ENCODE measurements at places on chromosomes 6 and 20.
A peak's percentile ranks its signal among the peaks of the same experiment; 100 is the strongest.

- DNase-seq, result no peak
These were observed 25.3 kb upstream of the FABP7 start for GRCh38 chr6:122754191-122754731.

DNA sequence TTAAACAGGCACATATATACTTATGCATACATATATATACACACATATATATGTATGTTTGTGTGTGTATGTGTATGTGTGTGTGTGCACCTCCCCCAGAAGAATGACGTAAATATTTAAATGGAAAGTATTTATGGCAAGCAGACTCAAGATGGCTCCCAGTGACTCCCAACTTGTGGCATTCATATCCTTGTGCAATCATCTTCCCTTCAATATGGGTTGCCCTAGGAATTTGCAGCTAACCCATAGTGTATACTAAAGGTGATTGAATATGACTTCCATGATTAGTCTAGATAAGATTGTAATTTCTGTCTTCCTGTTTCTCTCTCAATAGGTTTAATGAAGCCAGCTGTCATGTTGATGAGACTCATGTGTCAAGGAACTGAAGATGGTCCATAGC is 127.6 kb downstream of the TRDN start:
- DNase-seq, result no peak

DNA sequence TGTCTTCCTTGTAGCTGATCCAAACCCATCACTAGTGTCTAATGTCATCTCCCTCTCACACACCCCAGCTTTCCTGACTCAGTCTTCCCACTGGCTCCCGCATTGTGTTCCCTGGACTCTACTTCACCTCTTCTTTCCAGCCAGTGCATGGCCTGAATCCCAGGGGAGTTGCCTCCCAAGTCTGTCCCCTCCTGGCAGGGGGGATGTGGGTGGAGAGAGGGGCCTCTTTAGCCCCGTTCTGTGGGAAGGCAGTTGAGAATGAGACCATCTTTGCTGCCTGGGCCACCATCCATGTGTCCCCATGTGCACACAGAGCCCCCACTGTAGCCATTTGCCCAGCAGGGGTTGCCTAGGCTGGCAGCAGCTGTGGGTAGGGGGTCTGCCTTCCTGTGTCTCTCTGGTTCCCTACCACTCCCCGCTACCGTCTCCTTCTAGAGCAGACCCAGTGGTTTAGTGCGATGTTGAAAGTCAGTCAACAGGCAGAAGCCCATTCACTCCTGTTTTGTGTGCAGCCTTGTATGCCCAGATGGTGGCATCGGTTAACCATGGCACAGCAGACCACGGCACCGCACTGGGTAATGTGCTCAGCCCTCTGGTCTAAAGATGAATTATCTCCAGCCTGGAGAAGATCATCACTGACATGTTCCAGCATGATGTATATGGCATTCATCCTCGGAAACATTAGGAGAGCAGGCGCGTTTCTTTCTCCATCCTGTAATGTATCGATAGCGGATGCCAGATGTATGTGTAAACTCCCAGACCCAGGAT is 178.8 kb upstream of the SNX9 start:
- DNase-seq, result no peak

DNA sequence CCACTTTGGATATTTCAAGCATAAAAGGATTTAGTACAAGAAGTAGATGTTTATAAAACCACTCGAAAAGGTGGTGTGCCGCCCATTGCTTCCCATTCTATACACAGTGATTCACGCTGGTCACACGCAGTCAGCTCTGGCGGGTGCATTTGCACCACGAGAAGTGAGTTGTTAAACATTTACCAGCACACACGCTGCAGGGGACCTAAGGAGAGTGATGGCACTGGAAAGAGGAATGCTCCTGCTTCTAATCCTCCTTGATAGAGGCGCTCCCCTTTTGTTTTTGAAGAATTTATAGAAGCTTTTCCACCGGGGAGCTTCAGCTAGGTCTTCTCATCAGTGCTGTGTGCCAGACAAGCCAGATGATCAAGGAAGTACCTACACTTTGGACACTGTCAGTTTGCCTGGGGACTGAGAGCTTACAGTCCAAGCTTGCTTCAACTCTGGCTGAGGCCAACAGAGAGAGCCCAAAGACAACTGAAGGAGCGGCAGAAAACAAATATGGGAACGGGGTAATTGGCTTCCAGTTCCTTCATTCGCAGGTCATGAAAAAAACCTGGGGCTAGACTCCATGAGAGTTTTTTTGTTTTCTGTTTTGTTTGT is 31.2 kb downstream of the MUC22 start:
- no peak for DNase-seq

DNA sequence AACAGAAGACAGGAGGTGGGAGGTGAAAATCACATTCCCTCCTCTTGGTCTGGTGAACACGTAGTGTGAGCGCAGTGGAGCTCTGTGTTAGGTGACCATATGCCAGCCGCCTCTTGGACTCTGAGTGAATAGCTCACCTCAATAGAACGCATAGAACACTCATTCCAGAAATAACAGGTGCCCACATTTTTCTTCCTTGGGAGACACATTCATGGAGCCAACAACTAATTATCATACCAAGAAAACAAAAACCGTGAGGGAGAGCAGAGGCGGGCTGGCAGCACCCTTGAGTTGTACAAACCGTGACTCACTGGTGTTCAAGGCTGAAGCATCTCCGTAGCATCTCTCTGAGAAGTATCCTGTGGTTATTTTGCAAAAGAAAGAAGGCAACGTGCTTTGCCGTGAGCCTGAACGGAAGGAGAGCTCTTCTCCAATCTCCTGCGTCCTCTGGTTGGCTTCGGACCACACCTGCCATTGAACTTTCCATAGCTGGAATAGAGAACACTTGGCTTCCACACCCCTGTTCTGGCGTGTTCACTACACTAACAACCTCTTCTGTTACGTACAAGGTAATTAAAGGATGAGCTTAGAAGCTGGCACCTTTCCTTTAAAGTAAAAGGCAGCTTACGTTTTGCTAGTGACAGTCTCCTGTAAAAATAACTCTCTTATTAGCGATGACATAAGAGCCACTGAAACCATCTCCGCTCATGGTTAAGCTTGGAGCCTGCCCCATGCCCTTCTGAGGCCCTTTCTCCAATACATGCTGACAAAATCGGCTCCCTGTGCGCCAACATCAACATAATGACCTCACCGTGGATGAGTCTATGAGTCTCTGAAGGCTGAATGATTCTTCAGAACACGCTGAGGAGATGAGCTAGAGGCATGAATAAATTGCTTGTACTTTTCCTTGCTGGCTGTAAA is 30.2 kb upstream of the SGK1 start:
- DNase-seq, result peak; percentile 40

DNA sequence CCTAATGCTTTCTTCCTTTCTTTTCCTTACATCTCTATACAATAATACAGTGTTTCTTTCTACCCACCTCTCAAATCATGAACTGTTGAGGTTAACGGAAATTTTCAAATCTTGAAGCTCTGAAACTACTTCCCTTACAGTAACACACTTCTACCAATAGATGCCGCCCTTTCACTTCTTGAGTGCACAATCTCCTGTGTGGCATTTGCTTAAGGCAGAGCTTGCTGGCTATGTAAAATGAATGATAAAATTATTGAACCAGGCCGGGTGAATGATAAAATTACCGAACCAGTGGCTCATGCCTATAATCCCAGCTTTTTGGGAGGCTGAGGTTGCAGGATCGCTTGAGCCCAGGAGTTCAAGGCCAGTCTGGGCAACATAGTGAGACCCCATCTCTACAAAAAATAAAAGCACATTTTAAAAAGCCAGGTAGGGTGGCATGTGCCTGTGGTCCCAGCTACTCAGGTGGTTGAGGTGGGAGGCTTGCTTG is 56.8 kb downstream of the KCNS1 start:
- peak; percentile 67 for DNase-seq

DNA sequence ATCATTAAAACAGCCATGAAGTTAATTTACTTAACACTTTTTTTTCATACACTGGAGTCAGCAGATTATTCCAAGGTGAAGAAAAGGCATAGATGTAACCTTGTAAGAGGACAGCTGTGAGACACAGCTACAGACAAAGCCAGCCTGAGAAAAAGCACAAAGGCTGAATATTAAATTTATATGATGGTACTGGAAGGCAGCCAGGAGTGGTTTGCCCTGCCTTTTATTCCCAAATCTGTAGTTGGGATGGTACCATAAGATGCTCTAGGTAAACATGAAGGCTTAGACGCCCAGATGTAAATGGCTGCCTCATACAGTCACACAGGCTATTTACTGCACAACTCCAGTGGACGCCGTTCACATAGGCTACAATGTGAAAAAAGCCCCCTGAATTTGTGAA is 42.1 kb upstream of the LOC128125822 start:
- no peak for DNase-seq

DNA sequence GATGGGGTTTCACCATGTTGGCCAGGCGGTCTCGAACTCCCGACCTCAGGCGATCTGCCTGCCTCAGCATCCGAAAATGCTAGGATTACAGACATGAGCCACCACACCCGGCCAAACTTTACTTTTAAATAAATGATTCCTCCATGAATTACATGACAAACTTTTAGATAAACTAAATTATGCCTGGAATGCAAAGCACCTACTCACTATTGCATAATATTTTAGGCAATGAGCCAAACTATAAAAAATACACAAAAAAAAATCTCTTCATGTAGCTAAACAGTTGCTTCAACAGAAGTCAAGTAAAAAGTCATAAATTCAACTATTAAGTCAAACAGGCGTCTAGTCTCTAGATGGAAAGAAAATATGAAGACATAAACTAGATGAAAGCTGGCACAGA is 56.5 kb downstream of the PTPRK start:
- DNase-seq, result peak; percentile 85

DNA sequence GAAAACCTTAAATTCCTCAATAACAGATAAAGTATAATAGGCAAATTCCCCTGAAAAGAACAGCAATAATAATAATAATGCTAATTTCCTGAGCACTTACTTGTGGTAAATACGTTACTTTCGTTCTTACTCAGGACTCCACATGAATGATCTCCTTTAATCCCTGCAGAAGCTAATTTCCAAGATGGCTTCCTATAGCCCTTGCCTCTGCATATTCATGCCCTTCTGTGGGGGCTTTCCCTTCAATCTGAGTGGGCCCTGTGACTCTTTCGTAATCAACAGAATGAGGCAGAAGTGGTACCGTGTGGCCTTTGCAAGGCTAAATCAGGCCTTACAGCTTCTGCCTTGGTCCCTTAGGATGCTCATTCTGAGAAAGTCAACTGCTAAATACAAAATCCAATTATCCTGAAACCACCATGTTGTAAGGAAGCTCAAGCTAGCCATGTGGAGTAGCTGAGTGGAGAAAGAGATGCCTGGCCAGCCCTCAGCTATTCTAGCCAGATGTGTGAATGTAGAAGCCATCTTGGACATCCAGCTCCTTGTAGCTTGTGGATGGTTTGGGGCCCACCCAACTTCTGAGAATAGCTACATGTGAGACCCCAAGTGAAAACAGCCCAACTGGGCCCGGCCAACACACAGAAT is 50.5 kb downstream of the MCUR1 start:
- DNase-seq, result no peak

DNA sequence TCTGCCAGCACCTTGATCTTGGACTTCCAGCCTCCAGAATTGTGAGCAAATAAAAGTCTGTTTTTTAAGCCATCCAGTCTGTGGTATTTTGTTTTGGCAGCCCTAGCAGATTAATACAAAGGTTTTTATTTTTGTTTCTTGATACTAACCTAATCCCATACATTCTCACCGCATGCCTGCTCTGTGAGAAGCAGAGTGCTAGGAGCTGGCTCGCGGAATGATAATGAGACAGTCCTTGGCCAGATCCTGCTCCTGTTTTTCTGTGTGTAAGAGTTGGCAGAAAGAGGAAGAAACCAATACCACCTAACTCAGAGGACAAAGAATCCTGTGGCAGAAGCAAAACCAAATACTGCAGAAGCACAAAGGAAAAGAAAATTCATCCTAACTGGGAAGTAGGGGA is 82.6 kb downstream of the KIF16B start:
- DNase-seq, result no peak

DNA sequence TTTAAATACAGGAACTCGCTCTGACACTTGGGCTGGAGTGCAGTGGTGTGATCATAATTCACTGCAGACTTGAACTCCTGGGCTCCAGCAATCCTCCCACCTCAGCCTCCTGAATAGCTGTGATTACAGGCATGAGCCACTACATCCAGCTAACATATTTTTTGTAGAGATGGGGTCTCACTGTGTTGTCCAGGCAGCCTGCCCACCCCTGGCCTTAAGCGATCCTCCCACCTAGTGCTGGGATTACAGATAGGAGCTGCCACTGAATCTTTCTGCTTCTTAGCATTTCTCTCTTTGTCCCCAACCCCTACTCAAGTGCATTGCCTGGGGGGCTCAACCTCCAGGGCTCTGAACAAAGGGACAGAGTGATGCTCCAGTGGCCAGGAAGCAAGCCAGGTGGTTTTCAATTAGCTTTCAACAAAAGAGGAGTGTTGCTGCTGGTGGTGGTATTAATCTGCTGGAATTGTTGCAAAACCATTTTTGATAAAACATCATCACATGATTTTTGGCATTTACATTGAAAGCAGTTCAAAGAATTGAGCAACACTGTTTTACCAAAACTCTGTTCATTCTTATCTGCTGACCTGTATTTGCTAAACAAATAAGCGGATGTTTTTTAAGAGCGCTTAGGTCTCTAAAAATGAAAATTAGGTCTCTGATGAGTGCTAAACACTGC is 40.4 kb upstream of the BPIFA2 start:
- no peak for DNase-seq

DNA sequence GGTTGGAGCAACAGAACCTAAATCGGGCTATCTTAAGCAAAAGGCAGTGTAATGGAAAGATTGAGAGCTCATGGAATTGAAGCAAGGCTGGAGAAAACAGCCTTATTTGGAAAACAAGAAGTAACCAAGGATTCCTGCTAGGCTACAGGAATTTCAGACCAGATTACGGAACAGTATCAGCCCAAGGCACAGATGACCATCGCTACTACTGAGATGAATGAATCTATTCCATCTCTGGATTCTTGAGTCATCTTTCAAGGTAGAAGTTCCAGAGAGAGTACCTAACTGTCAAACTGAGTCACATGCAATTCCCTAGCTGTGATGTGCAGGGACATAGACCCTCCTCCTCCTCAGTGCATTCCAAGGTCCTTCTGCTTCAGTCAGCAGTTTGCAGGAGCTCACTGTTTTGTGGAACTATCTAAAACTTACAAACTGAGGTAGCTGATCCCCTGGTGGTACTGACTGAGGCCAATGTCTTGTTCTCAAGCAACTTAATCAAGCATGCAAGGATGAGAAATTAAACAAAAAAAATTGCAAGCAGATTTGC is 62.0 kb upstream of the SMLR1 start:
- no peak for DNase-seq

DNA sequence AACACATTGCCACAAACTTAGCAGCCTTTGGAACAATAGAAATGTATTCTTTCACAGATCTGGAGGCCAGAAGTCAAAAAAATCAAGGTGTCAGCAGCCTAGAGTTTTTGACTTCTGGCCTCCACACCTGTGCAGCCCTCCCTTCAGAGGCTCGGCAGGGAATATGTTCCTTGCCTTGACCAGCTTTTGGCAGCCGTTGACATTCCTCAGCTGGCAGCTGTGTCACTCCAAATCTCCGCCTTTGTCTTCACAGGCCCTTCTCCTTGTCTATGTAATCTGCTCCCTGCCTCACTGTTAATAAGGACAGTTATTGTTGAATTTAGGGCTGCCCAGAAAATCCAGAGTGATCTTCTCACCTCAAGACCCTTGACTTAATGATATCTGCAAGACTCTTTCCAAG is 17.2 kb upstream of the AHI1 start:
- no peak for DNase-seq
